ENCODE measurements at places on chromosomes 1 and 21. TPM values are rescaled to one million over a fixed set of nuclear protein-coding genes. Genes with fewer than 3 reads are reported as not detected.

The F13B gene
- not detected for total RNA-seq

The LAD1 gene
- total RNA-seq, result 0.10 TPM

The OR2T33 gene
- total RNA-seq, result not detected

The RAB7B gene
- total RNA-seq, result 0.05 TPM

Data from Panc1 (cell line).